ENCODE measurements at places on chromosomes 11 and 22.

DNA sequence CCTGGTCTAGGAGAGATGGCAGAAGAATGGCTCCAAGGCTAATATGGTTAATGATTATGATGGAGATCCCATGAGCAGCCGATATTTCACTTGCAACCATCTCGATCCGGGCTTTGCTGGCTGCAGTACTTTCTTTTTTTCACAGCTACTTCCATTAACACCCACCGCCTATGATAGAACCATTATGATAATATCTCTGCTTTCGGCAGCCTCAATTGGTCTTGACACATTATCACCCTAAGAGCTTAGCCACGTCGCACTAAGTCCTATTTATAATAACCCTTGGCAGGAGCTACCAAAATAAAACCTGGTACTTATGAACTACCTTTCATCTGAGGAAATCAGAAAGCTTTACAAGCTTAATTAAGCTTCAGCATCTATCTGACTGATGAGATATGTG lies 7.6 kb upstream of the FJX1 start:
- no peak for DNase-seq

GRCh38 chr11:86596861-86597586 lies 75.4 kb downstream of the ME3 start:
- DNase-seq = no peak

DNA sequence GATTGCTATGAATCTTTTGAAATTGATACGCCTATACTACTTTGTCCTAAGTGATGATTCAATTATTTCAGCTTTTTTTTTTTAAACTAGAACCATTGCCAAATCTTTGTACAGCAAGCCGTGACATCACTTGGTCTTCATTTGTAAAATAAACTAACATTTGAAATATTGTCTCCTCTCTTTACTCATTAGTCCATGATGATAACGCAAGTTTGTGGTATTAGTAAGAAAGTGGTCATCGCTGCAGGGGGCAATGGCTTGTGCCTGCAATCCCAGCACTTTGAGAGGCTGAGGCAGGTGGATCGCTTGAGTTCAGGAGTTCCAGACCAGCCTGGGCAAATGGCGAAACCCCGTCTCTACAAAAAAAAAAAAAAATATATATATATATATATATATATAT lies 12.9 kb upstream of the ARHGAP42 start:
- DNase-seq = no peak

DNA sequence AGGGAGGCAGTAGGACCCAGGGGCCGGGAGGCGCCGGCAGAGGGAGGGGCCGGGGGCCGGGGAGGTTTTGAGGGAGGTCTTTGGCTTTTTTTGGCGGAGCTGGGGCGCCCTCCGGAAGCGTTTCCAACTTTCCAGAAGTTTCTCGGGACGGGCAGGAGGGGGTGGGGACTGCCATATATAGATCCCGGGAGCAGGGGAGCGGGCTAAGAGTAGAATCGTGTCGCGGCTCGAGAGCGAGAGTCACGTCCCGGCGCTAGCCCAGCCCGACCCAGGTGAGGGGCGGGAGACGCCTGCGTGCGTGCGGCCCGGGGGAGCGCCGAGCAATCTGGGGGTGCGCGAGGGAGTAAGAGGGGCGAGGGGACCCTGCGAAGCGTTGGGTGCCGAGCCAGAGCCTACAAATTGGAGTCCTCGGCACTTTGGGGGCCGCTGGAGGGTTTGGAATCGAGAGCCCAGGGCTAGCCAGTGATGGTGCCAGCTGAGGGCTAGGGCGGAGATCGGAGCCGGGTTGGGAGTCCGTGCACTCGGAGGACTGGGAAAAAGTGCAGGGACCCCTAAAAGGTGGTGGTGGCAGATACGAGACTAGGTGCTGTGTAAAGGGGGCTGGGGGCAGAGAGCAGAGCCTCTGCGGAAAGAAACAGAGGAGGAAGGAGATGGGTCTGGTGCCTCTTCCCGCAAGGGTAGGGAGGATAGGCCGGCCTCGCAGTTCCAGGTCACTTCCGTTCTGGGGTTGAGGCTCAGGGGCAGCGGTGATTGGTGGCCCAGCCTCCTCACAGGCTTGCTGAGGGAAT lies at the start of gene SERPINH1:
SERPINH1 (plus strand) TSS at position 206 of the 788 bp plus-strand sequence. CDS start 4,097 bp downstream, outside the sequence.
- peak; percentile 65 for DNase-seq

DNA sequence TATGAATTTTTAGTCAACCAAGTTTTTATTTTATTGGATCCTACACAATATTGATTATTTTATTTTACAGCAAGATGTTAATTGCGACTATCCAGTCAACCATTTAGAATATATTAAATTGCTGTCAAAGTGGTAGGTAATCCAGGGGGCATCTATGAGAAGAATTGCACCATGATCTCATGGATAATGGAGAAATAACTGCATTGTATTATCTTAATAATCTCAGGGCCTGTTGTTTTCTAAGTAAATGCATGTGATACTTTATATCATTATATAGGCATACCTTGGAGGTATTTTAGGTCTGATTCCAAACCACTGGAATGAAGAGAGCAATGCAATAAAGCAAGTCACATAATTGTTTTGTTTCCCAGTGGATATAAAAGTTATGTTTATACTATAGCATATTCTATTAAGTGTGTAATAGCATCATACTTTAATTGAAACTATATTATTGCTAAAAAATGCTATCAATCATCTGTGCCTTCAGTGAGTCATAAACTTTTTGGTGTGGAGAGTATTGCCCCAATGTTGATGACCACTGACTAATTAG lies 595.4 kb upstream of the CHORDC1 start:
- no peak for DNase-seq

DNA sequence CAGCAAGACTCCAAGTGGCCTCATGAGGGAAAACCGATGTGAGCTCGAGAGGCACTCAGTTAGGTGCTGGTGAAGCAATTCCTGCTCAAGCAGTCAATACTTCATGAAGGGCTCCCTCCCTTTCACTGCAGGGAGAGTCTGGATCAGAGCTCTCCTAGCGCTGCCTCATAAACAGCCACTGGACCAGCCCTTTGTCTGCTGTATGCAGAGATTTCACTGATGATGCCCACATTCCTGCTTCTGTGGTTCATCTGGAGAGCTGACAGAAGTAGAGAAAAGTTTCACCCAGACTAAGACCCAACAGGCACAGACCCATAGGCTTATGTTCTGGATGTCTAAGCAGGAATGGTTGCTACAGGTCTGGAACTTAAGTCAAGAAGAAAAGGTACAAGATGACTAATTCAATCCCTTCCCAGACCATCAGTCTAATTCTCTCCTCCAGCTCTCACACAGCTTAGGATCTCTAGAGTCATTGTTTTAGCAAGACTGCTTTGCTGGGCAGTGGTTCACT lies 4.0 kb downstream of the UCP2 start:
- DNase-seq = no peak

DNA sequence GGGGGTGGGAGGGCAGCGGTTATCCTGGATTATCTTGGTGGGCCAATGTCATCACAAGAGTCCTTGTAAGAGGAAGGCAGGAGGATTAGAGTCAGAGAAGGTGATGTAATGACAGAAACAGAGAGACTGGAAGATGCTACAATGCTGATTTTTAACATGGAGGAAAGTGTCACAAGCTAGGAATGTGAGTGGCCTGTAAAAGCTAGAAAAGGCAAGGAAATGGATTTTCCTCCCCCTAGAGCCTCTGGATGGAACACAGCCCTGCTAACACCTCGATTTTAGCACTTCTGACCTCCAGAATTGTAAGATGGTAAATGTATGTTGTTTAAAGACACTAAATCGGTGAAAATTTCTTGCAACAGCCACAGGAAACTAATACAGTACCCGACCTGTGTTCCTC lies 109.3 kb downstream of the MN1 start:
- no peak for DNase-seq

DNA sequence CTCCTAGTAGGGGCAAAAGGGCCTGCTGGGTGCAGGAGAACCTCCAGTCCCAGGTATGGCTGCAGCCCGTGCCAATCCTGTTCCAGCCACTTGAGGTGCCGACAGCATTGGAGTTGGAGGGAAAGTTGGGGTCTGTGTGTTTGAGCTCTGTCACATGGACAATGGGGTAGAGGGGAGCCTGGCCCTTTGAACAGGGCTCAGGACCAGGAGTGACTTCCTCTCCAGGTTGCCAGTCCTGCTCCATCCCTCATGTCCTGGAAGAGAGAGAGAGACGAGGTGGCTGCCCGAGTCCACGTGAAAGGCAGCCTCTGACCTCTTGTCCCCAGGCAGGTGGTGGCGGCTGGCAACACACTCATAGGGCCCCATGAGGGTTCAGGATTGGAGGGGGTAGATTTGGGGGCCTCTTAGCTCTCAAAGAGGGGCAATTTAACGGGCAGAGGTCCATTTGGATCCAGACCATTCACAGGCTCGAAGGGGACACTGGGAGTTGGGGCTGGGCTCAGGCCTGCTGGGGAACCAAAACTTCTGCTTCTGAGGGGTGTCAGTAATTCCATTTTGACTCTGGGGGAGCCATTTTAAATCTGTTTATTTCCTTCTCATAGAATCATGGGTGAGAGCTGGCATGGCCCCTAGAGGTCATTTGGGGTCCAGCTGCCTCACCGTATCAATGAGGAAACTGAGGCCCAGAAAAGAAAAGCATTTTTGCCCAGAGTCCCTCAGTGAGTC lies 4.1 kb downstream of the ADORA2A start:
- DNase-seq = no peak

DNA sequence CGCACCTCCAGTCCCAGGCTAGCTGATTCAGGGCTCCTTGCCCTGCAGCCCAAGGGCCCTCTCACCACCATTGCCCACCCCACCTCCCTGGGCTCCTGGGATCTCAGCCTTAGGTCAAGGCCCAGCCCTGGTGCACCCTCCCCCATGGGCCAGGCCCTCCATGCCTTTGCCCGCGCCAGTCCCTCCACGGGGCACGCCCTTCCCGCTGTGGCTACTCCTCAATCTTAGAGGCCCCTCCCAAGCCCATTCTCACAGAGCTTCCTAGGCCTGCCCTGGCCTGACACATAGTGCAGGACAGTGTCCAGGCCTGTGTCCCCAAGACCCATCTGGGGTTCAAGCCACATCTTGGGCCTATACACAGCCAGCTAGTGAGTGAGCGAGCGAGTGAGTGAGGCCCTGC lies 6.9 kb downstream of the GP1BB start:
- DNase-seq = no peak

DNA sequence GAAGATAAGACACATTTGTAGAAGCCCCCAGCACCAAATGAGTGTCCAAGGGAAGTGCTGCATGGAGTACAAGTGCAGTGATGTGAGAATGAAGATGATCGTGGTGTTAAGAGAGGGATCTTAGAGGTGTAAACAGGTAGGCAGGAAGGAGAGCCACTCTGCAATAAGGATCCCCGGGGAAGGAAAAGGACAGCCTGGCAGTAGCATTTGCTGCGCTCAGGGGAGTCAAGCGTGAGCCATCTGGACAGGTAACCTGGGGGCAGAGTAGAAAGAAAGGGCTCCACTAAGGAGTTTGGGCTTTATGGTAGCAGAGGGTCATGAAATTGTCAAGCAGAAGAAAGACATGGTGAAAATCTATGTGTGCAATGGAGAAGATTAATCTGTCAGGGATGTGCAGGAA lies 587.2 kb downstream of the BUD13 start:
- no peak for DNase-seq

- DNase-seq = peak; percentile 80
Observed at GRCh38 chr11:64777449-64778222, 706 bp downstream of the SF1 start.

GRCh38 chr11:38274031-38274430 lies 1676.0 kb upstream of the RAG2 start:
- DNase-seq = no peak

- DNase-seq = no peak
Observed at GRCh38 chr11:29448246-29448877, 568.5 kb downstream of the KCNA4 start.

- DNase-seq = peak; percentile 36
Observed at GRCh38 chr22:20569059-20570058, 61.9 kb downstream of the MED15 start.

GRCh38 chr11:128469220-128469619 lies 118.1 kb downstream of the ETS1 start:
- DNase-seq = no peak
